RCC 7860 (cell line): ENCODE measurements at places on chromosomes 16 and 17.

GRCh38 chr17:15175356-15175755, 89.8 kb downstream of the PMP22 start:
- DNase-seq = no peak

DNA sequence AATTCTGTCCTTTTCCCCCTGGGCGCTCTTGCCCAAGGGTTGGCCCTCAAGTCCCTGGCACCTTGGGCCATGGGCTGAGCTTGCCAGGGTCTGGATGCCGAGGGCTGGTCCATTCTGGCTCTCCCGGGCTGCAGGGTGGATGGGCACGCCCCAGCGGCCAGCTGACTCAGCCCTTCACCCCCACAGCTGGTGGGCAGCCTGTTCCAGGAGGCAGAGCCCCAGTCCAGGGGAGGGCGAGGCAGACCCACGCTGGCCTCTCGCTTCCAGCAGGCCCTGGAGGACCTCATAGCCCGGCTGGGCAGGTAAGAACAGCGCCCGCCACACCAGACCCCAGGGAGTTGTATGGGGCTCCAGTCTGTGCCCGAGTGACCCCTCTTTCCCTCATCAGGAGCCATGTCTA, 15.0 kb downstream of the MYO15B start:
- DNase-seq = no peak

DNA sequence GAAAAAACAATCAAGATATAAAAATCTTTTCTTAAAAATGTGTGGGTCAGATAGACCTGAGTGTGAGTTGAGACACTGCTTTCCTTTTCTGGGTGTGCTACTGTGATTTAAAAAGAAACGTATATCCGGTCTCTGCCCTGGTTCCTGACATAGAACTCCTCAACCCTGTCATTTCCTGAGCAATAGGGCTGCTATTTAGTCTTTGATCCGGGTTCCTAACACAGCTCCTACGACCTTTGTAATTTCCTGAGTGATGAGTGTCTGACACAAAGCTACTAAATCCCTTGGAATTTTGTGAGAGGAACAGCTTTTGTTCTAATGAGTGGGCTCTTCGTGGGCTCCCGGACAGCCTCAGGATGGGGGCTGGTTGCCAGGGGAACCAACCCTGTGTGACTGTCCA, 93.9 kb upstream of the FA2H start:
- no peak for DNase-seq

- DNase-seq = no peak
Observed at GRCh38 chr16:66426112-66427035, 721 bp upstream of the BEAN1 start.

DNA sequence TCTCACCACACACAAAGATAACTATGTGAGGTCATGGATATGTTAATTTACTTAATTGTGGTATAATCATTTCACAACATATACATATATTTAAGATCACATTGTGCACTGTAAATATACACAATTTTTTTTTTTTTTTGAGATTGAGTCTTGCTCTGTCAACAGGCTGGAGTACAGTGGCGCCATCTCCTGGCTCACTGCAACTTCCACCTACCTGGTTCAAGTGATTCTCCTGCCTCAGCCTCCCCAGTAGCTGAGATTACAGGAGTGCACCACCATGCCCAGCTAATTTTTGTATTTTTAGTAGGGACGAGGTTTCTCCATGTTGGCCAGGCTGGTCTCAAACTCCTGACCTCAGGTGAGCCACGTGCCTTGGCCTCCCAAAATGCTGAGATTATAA, 11.5 kb upstream of the PRSS54 start:
- no peak for DNase-seq

DNA sequence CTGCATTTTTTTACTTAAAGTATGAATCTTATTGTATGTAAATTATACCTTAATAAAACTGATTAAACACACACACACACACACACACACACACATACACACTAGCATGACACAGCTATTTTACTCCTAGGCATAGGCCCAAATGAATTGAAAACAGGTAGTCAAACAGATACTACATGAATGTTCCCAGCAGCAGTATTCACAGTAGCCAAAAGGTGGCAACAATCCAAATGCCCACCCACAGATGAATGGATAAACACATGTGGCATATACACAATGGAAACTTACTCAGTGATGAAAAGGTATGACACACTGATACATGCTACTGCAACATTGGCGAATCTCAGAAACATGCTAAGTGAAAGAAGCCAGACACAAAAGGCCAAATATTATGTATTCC, 223.5 kb downstream of the CYB561 start:
- no peak for DNase-seq

GRCh38 chr17:73797594-73798110, 153.4 kb upstream of the SDK2 start:
- DNase-seq = no peak

- DNase-seq = no peak
Observed at GRCh38 chr17:81995463-81996231, 18.2 kb downstream of the ASPSCR1 start.

DNA sequence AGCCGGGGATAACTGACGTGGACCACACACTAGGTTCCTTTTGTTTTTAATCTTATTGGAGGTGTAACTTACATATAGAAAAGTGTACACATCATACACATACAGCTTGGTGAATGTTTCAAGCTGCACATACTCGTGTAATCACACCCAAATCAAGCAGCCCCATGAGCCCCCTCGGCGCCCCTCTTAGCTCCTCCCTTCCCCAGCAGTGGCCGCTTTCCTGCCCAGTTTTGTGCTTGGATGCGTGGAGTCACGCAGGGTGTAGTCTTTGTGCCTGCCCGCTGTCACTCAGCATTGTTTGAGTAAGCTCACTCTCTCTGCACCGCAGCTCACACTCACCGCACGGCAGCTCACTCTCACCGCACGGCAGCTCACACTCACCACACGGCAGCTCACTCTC, 151.7 kb upstream of the CHMP6 start:
- DNase-seq = no peak

- no peak for DNase-seq
Observed at GRCh38 chr17:41540921-41541625, 13.0 kb upstream of the KRT19 start.

DNA sequence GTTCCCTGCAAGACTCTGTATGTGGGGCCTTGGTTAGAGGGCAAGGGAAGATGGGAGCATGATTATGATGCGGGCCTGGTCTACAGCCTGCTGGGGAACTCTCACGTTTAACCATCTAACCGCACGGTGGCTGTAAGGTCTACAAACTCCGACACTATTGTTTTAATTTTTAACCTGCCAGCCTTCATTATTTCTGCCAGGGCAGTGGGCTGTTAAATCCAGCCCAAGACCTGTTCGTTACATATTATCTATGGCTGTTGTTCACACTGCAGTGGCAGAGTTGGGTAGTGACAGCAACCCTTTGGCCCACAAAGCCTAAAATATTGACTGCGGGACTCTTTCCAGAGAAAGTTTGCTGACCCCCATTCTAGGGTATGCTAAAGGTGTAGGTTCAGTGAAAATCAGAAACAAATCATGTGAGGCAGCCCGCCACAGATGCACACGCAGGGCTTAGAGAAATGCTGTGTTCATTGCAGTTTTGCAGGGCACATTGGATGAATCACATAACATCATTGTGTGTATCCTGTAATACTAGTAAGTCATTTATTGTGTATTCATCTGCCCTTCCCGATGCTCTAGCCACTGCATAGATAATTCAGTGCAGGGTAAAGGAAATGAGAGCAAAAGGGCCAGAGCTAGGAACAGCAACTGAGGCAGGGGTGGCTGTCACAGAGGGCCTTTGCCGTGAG, 14.3 kb downstream of the SNX29 start:
- peak; percentile 79 for DNase-seq

GRCh38 chr17:50638606-50638965, 3.9 kb downstream of the ABCC3 start:
- no peak for DNase-seq

GRCh38 chr17:64337676-64338075, 53.0 kb downstream of the PECAM1 start:
- DNase-seq = no peak

DNA sequence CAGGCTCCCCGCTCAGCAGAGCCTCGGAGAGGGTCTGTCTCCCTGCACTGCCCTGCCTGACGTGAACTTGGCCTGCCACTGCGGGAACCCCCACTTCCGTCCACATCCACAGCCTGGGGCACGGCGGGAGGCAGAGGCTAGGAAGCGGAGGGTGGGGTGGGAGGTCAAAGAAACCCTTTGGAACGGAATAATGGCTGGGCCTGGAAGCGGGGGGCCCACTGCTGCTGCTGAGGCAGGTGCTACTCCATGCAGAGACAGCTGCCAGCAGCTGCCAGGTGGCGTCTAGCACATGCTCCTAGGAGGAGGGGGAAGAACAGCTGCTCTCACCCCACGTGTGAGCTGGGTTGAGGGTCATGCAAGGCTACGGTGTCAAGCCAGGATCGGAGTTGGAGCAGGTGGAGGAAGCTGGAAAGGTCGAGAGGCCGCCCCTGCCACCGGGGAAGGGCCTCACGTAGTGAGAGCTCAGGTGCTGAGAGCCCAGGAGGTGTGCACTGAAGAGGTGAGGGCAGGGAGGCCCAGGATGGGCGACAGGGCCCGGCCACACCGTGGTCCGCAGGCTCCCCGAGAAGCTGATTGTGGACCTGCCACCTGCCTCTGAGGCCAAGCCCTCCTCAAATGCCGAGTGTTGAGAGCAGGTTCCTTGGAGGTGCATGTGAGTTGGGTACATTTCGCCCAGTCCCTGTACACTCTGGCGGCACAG, 9.8 kb downstream of the FSCN2 start:
- DNase-seq = no peak

GRCh38 chr16:6548507-6548906, 784.1 kb upstream of the RBFOX1 start:
- no peak for DNase-seq

DNA sequence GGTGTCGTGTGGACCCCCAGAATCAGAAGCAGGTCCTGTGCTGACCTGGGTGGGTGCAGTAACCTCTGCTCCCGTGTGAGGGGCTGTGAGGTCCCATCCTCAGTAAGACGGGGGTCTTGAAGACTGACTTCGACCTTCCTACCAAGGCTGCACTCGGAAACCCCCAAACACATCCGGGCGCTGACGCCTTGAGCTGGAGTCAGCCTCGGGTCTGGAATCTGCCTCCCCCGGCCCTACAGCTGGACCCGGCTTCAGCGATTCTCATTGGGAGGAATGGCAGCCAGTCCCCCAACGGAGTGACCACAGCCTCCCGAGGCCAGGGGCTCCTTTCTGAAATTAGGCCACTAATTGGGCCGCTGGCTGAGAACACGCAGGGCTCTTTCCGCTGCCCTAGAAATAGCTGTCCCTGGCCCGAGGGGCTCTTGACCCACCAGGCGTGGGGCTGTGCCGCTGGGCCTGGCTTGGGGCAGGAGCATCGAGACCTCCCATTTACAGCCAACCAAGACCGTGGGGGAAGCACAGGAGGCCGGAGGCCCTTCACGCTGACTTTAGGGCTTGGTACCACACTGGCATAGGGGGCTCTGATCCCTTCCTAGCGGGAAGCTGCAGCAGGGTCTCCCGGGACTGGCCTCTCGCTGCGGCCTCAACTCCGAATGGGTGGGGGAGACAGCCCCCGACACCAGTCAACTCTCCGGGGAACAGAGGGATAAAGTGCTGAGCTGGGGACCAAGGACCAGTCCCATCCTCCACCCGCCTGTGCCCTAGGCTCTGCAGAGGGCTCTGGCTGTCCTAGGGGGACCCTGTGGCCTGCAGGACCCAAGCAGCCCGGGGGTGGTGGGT, 2.6 kb upstream of the GNG13 start:
- no peak for DNase-seq
